ENCODE measurements at places on chromosomes 11 and 22.

DNA sequence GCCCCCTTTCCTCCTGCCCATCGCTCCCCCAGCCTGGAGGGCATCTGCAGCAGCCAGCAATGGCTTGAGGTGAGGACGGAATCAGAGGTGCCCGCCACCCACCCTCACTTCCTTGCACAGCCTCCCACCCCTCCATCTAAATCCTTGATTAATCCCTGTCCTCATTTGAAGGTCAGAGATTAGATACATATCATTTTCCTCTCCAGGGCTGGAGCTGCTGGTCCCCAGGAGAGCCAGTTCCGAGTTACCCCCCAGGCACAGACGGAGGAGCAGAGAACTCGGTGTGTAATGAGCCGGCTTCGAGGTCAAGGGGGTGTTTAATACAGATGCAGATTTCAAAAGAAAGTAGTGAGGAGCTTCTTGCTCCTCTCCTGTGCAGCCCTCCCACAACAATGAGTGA is 542.1 kb downstream of the MN1 start:
- no peak for DNase-seq

GRCh38 chr11:117523680-117524079 is 196.0 kb downstream of the CEP164 start:
- no peak for DNase-seq

GRCh38 chr22:24304062-24304675 is 33.5 kb downstream of the SPECC1L start:
- no peak for DNase-seq

DNA sequence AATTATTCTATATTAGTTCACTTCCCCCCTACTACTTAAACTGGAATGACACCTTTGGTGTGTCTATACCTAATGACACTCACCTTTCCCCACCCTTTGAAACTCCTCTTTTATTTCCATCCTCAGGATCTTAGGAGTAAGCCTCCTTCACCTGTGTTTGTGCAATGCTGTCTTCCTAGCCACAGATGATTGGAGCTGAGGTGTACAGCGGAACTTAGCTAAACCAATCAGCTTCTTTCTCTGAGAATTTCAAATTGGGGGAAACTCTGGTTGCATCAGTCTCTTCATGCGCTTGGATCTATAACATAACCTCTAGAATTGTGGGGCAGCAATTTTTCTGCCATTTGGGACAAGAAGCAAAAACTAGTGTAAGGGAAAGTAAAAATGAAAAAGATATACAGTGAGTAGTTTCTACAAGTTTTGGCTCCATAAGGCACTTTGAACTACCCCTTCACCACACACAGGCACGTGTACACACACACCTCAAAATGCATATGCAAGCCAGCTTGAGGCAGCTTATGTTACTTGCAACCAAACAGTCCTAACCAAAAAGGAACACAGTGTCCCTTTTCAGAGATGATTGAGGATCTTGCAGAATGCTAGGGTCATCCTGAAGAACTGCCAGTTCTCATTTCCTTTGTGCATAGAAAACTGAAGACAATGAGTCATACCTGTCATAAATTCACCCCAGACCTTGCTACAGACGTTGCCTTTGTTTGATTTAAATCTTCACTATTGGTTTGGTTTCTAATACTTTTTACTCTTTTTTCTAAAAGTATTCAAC is 36.0 kb upstream of the LDLRAD3 start:
- DNase-seq = no peak

DNA sequence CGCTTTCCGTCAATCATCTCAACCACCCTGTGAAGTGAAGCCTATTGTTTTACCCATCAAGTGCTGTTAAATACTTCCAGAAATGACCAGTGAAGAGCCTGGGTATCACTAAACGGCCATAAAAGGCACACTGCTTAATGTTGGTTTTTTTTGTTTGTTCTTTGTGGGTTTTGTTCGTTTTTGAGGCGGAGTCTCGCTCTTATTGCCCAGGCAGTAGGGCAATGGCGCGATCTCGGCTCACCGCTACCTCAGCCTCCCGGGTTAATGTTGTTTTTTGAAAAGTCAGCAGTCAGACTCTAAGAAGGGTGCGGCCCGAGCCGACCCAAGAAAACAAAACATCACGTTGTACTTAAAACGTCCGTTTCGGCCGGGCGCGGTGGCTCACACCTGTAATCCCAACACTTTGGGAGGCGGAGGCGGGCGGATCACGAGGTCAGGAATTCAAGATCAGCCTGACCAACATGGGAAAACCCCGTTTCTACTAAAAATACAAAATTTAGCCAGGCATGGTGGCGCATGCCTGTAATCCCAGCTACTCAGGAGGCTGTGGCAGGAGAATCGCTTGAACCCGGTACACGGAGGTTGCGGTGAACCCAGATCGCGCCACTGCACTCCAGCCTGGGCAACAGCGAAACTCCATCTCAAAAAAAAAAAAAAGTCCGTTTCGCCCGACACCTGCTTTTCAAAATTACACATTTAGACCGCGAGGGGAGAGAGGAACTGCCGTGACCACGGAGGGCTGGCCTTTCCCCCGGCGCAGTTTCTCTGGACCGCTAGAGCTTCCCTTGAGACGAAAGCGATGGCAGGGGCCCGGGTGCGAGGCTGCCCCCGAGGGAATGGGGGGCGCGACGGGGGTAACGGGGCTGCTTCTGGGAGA is 714 bp downstream of the CD59 start:
- DNase-seq = no peak

GRCh38 chr11:78857688-78858087 is 283.0 kb upstream of the NARS2 start:
- no peak for DNase-seq

- DNase-seq = no peak
Measured at GRCh38 chr11:128662076-128662475, 31.8 kb upstream of the FLI1 start.

- DNase-seq = no peak
Measured at GRCh38 chr22:25508761-25509321, 55.6 kb upstream of the GRK3 start.
